CD4-positive, alpha-beta T cell treated with Interleukin-17A for 4 hours (primary cell): ENCODE measurements at places on chromosomes 4 and X.

- peak; percentile 12 for DNase-seq
Observed at GRCh38 chrX:136147976-136148375, 643 bp downstream of the FHL1 start.

DNA sequence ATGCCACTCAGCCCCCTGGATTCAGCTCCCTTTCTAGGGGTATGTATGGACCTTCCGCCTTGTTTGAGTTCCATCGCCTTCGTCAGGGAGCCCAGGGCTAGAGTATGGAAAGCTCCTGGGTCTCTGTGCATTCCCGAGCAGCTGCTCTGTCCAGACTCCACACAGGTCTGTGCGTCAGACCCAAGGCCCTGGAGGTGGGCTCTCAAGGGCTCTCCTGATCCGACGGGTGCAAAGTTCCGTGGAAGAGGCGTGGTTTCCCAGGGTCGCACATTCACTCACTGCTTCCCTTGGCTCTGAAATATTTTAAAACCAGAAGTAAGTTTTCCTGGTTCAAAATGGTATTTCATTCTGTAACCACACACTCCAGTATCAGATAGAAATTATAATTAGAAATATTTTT, 863.2 kb downstream of the TRIML1 start:
- DNase-seq: no peak

GRCh38 chr4:176339936-176340761, 20.4 kb downstream of the SPCS3 start:
- DNase-seq: no peak

GRCh38 chr4:142773505-142773904, 72.6 kb downstream of the INPP4B start:
- no peak for DNase-seq

DNA sequence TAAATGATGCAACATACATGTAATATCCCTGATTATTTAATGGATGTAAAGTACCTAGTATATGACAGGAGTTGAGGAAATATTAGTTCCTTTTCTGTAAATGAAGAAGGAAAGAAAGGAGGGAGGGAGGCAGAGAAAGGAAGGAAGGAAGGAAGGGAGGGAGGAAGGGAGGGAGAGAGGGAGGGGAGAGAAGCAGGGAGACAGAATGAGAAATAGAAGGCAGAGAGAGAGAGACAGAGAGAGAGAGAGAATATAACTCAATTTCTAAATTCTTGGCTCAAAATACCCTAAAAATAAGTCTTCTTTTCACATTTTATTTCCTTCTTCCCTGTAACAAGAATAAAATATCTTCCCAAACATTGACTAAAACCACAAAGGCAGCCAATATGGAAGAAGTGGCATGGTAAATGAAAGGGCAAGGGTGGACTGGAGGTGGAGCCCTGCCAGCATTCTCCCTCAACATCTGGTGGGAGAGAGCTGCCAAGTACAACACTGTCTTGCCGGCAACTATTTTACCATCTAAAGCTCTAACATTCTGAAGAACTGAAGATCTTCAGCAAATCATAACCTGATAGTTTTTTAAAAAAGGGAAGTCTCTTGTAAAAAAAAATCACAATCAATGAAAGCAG, 245.1 kb downstream of the PPP3CA start:
- no peak for DNase-seq

- DNase-seq: no peak
Observed at GRCh38 chr4:173698557-173699262, 168.7 kb upstream of the HAND2 start.

DNA sequence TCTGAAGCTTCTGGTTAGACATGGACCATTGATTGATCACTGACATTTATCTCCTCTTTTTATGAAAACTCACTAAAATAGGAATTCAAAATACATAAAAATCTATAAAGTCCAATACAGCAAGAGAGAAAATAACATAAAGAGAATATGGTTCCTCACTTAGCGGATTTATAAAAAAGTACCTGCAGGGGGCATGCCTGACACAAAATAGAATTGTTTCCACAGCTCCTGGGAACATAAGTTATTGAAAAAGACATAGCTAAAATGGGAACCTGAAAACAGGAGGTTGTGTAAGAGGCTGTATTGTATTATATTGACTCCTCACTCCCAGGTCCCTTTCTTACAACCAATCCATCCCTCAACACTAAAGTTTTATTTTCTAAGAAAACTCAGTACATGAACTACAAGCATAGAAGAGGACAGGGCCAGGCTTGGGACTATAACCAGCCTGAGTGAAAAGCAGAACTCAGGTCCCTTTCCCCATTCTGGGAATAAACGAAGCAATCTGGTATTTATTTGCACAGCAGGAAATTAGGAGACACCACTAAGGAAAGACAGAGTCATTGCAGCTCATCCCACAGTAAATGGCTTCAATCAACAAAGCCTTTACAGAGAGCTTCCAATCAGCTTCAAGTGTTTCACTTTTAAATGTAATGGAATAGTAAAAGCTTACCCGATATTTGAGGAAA, 121.1 kb upstream of the NDST4 start:
- DNase-seq: no peak

DNA sequence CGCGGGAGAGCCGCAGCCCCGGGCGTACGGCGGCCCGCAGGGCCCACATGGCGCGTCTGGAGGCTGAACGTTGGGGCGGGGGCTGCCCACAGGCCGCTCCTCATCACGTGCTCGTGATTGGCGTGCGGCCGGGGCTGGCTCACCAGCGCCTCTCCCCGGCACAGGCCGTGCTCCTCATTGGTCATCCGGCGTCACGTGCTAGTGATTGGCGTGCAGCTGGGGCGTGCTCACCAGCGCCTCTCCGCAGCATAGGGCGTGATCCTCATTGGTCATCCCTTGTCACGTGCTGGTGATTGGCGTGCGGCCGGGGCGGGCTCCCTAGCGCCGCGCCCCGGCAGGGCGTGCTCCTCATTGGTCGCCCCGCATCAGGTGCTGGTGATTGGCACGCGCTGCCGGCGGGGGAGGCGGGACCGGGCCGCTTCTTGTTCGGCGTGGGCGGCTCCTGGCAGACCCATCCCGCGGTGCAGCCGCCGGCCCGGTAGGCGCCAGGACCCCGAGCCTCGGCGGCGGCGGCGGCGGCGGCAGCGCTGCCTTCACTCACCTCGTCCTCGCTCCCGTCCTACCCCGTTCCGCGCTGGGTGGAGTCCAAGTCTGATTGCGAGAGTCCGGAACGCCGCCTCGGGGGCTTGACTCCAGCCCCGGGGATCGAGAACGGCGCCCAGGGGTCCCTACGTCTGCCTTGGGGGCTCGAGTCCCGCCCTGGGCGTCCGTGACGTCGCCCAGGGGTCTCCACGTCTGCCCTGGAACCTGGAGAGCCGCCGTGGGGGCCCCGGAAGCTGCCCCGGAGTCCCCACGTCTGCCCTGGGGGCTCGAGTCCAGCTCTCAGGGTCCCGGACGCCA, at the start of gene GTPBP6:
TSS of gene GTPBP6 (minus strand) at position 58 of the 840 bp plus-strand sequence. CDS start at position 49, 9 bp downstream.
- DNase-seq: peak; percentile 98

DNA sequence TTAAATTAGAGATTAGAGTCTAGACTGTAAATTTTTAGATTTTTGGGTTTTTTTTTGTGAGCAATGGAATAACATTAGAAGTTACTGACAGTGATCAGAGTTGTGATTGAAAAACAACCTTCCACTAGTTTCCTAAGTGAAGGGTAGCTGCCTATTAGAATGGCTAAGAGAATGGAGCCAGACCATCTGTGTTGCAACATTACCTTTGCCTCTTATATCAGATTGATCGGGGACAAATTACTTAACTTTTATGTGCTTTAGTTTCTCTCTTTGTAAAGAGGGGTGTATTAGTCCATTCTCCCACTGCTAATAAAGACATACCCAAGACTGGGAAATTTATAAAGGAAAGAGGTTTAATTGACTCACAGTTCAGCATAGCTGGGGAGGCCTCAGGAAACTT, 12.5 kb upstream of the PI4K2B start:
- no peak for DNase-seq

DNA sequence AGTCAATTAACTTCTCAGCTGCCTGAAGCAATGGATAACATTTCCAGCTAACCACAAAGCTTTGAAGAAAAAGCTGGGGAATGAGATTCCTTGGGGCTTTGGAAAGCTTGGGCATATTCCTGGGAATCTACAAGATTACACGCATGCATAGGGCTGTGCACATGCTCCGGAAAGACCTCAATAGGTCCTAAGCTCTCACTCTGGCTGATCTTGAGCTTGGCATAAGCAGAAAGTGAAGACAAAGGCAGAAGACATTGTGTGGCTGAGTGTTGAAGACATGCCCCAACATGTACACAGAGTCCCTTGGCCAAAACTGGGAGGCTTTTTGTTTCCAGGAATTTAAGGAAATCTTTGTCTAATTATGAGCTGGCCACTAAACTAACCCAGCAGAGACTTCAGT, 31.2 kb downstream of the ATG4A start:
- no peak for DNase-seq

- no peak for DNase-seq
Observed at GRCh38 chrX:140346729-140347128, 158.1 kb downstream of the SOX3 start.

DNA sequence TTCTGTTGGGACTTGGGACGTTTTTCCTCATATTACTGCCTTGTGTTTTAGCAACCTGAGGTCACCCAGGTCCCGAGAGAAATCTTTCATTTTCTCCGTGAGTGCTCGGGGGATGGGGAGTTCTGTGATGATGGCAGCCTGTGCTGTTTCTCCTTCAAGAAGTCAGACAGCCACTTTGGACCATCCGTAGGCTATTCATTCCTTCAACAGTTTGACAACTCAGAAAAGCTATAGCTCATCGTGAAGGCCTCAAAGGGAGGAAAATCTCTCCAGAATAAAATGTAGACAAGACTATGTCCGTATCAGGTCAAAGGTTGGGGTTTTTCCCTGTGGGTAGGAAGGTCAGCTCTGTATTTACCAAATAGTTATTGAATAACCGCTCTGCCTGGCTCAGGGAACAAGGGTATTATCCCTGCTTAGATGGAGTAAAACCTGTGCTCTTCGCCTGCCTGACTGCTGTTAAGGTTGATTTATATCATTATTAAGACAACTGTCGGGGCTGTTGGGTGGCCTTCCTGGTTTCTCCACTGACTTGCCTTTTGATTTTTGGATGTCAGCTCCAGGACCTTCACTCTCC, 36.6 kb downstream of the FAM114A1 start:
- DNase-seq: no peak

GRCh38 chrX:8743126-8743732, 11.3 kb upstream of the ANOS1 start:
- DNase-seq: peak; percentile 76

DNA sequence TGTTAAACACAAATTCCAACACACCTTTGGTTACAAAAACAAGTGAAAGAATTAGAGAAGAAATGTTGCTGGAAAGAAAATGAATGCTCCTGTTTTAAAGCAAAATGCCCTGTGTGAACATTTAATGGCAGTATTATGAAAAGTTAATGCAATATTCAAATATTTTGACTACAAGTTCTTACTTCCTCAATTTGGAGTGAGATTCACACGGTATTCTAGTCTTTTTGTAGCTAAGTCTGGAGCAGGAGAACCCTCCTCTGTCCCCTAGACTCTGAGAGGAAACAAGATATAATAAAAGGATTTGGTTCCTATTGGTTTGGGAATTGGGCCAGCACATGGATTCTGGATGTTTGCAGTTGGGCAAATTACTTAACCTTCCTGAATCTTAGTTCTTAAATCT, 12.7 kb downstream of the MAD2L1 start:
- DNase-seq: no peak

- no peak for DNase-seq
Observed at GRCh38 chr4:1376841-1377605, 29.2 kb downstream of the NKX1-1 start.

GRCh38 chr4:25865586-25865985, 2.8 kb upstream of the SEL1L3 start:
- DNase-seq: no peak

DNA sequence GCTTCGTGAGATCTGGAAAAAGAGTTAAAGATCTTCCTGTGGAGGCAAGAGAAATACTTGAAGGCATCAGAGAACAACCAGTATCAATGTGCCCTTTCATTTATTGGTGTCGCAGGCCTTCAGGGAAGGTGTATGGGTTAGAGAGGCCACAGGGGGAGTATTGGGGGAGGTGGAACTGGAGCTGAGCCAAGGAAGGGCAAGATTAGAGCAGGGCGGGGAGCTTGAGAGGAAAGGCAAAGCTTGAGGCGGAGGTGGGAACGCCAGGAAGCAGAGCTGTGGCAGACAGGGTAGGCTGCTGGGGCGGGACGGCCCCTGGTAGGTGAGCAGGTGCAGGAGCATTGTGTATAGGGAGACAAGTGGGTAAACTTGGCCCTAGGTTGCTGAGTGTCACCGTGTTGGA, 329.9 kb downstream of the ARHGAP10 start:
- no peak for DNase-seq
